ENCODE measurements at places on chromosomes 3 and 15. TPM values are rescaled to one million over a fixed set of nuclear protein-coding genes. Genes with fewer than 3 reads are reported as not detected.

GRCh38 chr3:32459450-32459849 is 43.2 kb downstream of the CMTM6 start:
- no peak for DNase-seq

- no peak for DNase-seq
These were observed 137.7 kb downstream of the RAB11A start for GRCh38 chr15:66006986-66007385.

GRCh38 chr3:182912474-182912873 is 67.9 kb downstream of the DCUN1D1 start:
- no peak for DNase-seq

- DNase-seq, result no peak
These were observed 24.9 kb upstream of the GNB4 start for GRCh38 chr3:179476215-179476614.

The CGNL1 gene
- total RNA-seq, result 7.1 TPM

Data from chondrocyte (in vitro differentiated cells).